Myocyte (in vitro differentiated cells): ENCODE measurements at places on chromosomes 2 and 18. TPM values are rescaled to one million over a fixed set of nuclear protein-coding genes. Genes with fewer than 3 reads are reported as not detected.

The LYG1 gene
- total RNA-seq: 1.3 TPM in 1 of 2 replicates, not detected in the other

The CRACDL gene
- 0.11 and 0.26 TPM in 2 replicates for total RNA-seq

The TRABD2A gene
- 0.73 and 1.4 TPM in 2 replicates for total RNA-seq

The CAPN14 gene
- total RNA-seq: 0.05 TPM in 1 of 2 replicates, not detected in the other

The MITD1 gene
- 30.3 and 31.1 TPM in 2 replicates for total RNA-seq

The PAX8 gene
- total RNA-seq: 19.6 and 27.8 TPM in 2 replicates

The GKN2 gene
- not detected in 2 replicates for total RNA-seq
